ENCODE measurements at places on chromosomes 3 and 15.

DNA sequence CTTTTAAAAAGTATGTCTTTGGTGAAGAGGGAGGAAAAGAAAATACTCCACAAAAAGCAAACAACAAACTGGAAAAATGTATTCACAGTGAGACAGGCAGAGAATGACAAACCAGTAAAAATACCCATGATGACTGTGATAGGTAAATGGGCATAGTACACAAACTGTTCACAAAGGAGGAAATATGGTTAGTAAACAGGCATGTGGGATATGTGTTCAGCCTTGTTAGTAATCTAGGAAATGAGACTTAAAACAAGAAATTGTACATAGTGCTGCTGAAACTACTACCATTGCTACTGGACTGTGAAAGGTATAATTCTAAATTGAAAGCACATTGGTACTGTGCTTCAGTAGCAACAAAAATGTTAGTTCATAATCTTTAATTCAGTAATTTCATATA lies 50.1 kb downstream of the UBE2E2 start:
- H3K4me3 ChIP-seq, result no peak overlapping the region
- H3K27me3 ChIP-seq, result no peaks in the 10 kb centered on the region
- H3K36me3 ChIP-seq, result no peaks in the 10 kb centered on the region
- H3K27ac ChIP-seq, result no peak overlapping the region
- H3K4me1 ChIP-seq, result peaks cover 24% of the 10 kb centered on the region

GRCh38 chr15:71885390-71885789 lies 75.0 kb downstream of the NR2E3 start:
- H3K4me3 ChIP-seq, result no peak overlapping the region
- peaks cover 8% of the 10 kb centered on the region for H3K4me1 ChIP-seq
- no peak for DNase-seq
- H3K27me3 ChIP-seq, result no peaks in the 10 kb centered on the region

- H3K27ac ChIP-seq, result no peak overlapping the region
- no peaks in the 10 kb centered on the region for H3K27me3 ChIP-seq
- peaks cover 16% of the 10 kb centered on the region for H3K4me1 ChIP-seq
- H3K36me3 ChIP-seq, result peaks cover 12% of the 10 kb centered on the region
Measured at GRCh38 chr15:89799011-89799911, 15.4 kb downstream of the ANPEP start.

- H3K27me3 ChIP-seq, result no peaks in the 10 kb centered on the region
- H3K36me3 ChIP-seq, result no peaks in the 10 kb centered on the region
- no peak for DNase-seq
- H3K4me3 ChIP-seq, result no peak overlapping the region
Measured at GRCh38 chr15:85477730-85478129, 97.3 kb downstream of the AKAP13 start.

DNA sequence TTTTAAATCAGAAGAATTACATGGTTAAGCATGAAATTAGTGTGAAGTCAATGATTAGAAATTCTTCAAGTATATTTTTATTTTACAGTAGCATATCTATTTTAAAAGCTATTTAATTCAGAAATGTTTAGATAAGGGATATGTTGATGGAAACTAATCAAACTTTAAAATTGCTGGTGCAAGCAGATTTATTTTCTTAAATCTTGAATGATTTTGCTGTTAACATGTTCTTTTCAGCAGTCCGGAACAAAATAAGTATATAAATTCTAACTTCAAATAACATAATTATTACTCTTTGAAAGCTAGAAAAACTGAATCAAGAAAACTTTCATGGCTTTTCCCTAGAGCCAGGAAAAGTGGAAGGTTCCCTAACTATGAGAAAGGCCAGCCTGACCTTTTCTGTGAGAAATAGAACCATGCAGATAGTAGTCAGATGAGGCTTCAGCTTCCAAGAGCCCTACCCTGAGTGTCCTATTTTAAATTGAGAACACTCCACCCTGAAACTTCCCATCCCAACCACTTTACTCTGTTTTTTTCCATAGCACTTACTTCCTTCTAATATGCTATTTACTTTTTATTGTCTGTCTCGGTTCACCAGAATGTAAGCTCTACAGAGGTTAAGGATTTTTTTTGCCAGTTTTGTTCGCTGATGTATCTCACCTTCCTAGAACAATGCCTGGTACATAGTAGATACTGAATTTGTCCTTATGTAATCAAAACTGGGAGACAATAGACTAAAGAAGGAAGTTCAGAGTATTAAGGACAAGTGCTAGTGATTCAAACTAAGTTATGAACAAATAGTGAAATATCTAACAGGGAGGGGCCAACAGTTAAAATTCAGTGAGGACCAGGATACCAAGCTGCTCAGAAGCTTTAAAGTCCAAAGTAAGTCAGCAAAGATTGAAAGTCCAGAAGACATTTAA lies 66.8 kb downstream of the CD200R1L start:
- peaks cover 5% of the 10 kb centered on the region for H3K4me1 ChIP-seq

DNA sequence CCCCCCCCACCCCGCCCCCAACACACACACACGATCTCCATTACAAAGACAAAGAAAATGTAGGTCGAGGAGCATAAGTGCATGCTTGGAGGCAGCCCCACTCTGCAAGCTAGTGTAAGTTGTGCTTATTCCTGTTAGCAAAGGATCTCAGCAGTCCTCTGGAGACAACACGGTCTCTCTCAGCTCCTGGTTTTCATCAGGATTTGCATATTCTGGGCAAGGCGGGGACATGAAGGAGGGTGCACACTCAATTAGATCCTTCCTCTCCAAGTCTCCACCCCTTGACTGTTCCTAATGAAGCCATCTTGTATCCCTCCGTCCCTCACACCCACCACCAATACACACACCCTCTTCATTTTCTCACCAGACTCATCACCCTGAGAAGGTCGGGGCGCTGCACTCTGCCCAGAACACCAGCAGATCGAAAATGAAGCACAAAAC lies 63.8 kb downstream of the MRPL46 start:
- H3K27ac ChIP-seq, result no peak overlapping the region
- no peaks in the 10 kb centered on the region for H3K27me3 ChIP-seq
- no peak for DNase-seq
- H3K4me1 ChIP-seq, result peaks cover 27% of the 10 kb centered on the region
- no peak overlapping the region for H3K4me3 ChIP-seq

DNA sequence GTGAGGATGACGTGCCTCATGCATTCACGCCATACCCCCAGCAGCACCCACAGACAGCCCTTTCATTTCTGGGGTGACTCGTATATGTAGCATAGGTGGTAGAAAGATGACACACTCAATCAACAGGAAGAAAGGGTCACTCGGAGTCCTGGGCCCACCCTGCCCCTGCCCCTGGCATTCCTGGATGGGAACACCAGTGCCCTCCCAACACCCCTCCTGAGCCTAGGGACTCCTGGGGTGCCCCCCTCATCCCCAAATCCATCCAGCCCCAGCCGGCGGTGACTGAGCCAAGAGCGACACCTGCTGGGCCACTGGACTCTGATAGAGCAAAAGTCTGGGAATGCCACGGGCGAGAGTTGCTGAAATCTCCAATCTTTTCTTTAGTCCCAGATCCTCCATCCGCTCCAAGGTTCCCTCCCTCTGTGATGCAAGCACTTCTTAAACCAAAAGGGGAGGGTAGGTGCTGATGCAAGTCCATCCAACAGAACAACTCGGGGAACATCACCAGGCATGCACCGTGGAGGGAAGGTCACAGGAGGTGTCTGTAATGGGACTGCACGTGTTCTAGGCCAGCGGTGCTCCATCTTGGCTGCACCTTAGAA lies 31.1 kb downstream of the ACAN start:
- no peak overlapping the region for H3K4me3 ChIP-seq
- no peaks in the 10 kb centered on the region for H3K36me3 ChIP-seq
- H3K4me1 ChIP-seq, result no peaks in the 10 kb centered on the region
- H3K27ac ChIP-seq, result no peak overlapping the region
- peak; percentile 40 for DNase-seq

DNA sequence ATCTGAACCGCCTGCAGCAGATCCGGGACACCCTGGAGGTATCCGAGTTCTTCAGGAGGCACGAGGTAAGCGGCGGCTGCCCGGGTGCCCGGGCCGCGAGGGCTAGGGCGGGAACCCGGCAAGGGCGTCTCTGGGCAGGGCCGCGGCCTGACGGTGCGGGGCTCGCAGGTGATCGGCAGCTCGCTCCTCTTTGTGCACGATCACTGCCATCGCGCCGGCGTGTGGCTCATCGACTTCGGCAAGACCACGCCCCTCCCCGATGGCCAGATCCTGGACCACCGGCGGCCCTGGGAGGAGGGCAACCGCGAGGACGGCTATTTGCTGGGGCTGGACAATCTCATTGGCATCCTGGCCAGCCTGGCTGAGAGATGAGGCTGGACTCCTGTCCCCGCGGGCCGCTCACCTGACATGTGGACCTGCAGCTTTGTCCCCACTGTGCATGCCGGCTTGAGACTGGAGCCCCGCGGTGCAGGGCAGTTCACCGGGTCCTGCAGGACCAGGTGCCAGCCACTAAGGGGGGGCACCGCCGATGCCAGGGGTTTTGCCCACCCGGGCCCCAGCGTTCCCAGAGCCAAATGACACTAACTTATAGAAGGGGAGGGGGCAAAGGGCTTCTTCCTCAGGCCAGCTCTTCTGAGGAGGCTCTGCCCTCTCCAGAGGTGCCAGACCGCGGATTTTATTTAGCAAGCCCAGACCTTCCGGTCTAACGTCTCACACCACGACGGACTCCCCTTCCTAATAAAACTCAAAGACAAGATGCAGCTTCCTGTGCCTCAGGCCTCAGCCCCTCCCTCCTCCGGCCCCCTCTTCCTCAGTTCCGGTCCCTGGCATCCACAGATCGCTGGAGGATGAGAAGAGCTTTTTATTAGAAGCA lies 9.4 kb downstream of the ITPKA start:
- peaks cover 24% of the 10 kb centered on the region for H3K4me1 ChIP-seq
- H3K4me3 ChIP-seq, result peak overlapping the region; percentile 52
- H3K36me3 ChIP-seq, result no peaks in the 10 kb centered on the region
- peaks cover 68% of the 10 kb centered on the region for H3K27me3 ChIP-seq
- DNase-seq, result no peak
- H3K27ac ChIP-seq, result no peak overlapping the region

- H3K4me3 ChIP-seq, result no peak overlapping the region
- no peak overlapping the region for H3K27ac ChIP-seq
- H3K4me1 ChIP-seq, result peaks cover 12% of the 10 kb centered on the region
- H3K36me3 ChIP-seq, result no peaks in the 10 kb centered on the region
- no peak for DNase-seq
Measured at GRCh38 chr15:50884540-50884939, 23.9 kb upstream of the AP4E1 start.

DNA sequence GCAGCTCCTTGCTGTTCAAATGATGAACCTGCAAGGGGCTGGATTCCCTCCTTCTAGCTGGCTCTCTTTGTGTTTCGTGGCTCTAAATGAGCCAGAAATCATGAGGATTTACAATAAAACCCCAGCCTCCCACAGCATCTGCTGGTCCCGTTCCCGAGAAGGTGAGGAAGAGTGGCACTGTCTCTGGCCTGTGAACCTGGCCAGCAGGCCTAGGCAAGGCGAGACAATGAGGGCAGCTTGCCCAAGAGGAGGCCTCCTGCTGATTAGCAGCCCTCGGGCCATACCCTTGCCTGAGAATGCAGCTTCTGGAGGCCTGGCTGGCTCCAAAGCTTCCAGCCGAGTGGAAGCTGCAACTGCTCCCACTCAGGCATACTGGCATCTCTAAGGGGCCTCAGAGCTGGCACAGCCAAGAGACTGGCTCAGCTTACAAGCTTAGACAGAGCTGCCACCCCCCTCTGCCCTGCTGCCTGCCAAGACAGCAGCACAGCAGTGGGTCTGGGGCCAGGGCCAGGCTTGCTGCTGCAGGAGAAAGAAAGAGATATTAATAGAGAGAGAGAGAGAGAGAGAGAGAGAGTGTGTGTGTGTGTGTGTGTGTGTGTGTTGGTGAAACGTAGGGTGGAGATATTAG lies 76.5 kb downstream of the HMG20A start:
- no peaks in the 10 kb centered on the region for H3K27me3 ChIP-seq
- H3K27ac ChIP-seq, result peak overlapping the region; percentile 95
- peak; percentile 85 for DNase-seq
- peaks cover 91% of the 10 kb centered on the region for H3K4me1 ChIP-seq
- peak overlapping the region; percentile 50 for H3K4me3 ChIP-seq

DNA sequence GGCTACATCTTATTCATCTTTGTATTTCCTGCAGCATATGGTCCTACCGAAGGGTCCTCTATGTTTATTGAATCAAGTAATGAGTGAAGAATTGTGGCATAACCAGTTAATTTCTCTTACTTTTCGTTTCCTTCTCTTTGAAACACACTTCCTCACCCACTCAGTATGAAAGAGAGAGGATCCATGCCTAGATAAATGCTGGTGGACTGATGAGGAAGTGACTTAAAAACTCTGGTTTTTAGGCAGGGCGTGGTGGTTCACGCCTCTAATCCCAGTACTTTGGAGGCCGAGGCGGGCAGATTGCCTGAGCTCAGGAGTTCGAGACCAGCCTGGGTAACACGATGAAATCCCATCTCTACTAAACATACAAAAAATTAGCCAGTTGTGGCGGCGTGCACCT lies 2.2 kb upstream of the MB21D2 start:
- no peaks in the 10 kb centered on the region for H3K36me3 ChIP-seq
- H3K27me3 ChIP-seq, result no peaks in the 10 kb centered on the region
- H3K4me1 ChIP-seq, result peaks cover 54% of the 10 kb centered on the region
- no peak overlapping the region for H3K27ac ChIP-seq

GRCh38 chr3:150225986-150226385 lies 182.1 kb upstream of the TSC22D2 start:
- H3K27ac ChIP-seq, result peak overlapping the region; percentile 49
- no peaks in the 10 kb centered on the region for H3K27me3 ChIP-seq
- peak; percentile 27 for DNase-seq
- H3K4me3 ChIP-seq, result no peak overlapping the region
- peaks cover 14% of the 10 kb centered on the region for H3K4me1 ChIP-seq

GRCh38 chr3:139764069-139764905 lies 86.5 kb upstream of the NMNAT3 start:
- no peaks in the 10 kb centered on the region for H3K27me3 ChIP-seq
- H3K27ac ChIP-seq, result no peak overlapping the region
- H3K4me1 ChIP-seq, result peaks cover 18% of the 10 kb centered on the region
- DNase-seq, result no peak
- no peaks in the 10 kb centered on the region for H3K36me3 ChIP-seq

- no peak overlapping the region for H3K4me3 ChIP-seq
- no peaks in the 10 kb centered on the region for H3K36me3 ChIP-seq
- no peaks in the 10 kb centered on the region for H3K27me3 ChIP-seq
- no peaks in the 10 kb centered on the region for H3K4me1 ChIP-seq
Measured at GRCh38 chr15:87563869-87564268, 692.7 kb downstream of the NTRK3 start.

GRCh38 chr15:80599359-80599758 lies 95.8 kb upstream of the ABHD17C start:
- H3K27ac ChIP-seq, result no peak overlapping the region
- peaks cover 7% of the 10 kb centered on the region for H3K4me1 ChIP-seq
- DNase-seq, result no peak
- H3K36me3 ChIP-seq, result no peaks in the 10 kb centered on the region
- H3K27me3 ChIP-seq, result no peaks in the 10 kb centered on the region

DNA sequence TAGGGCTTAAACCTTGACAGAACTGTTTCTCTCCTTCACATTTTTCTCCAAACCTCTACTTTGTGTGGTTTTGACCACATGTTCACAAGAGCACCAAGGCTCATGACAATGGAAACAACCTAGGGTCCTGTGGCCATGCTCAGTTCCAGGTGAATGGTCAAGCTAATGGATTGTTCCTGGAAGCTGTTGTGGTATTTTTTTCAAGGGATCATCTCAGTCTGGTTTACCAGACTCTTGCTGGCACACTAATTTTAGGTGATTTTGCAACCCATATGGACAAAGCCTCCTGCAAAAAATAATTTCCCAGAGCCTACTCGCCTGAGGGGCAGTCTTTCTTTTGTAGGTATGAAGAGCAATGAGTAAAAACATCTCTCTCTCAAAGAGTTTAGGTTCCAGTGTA lies 67.2 kb downstream of the LSAMP start:
- no peaks in the 10 kb centered on the region for H3K27me3 ChIP-seq
- no peaks in the 10 kb centered on the region for H3K36me3 ChIP-seq
- H3K4me1 ChIP-seq, result no peaks in the 10 kb centered on the region
- no peak overlapping the region for H3K27ac ChIP-seq

GRCh38 chr3:52223449-52224408 lies 1.7 kb downstream of the TLR9 start:
- no peaks in the 10 kb centered on the region for H3K27me3 ChIP-seq
- no peak for DNase-seq
- H3K4me3 ChIP-seq, result no peak overlapping the region
- H3K36me3 ChIP-seq, result peaks cover 13% of the 10 kb centered on the region
- H3K4me1 ChIP-seq, result peaks cover 24% of the 10 kb centered on the region

All from left ventricle myocardium inferior (tissue), 1 donor.